Mucosa of descending colon (tissue), 3 donors: ENCODE measurements at places on chromosomes 2 and 18. TPM values are rescaled to one million over a fixed set of nuclear protein-coding genes. Genes with fewer than 3 reads are reported as not detected.

DNA sequence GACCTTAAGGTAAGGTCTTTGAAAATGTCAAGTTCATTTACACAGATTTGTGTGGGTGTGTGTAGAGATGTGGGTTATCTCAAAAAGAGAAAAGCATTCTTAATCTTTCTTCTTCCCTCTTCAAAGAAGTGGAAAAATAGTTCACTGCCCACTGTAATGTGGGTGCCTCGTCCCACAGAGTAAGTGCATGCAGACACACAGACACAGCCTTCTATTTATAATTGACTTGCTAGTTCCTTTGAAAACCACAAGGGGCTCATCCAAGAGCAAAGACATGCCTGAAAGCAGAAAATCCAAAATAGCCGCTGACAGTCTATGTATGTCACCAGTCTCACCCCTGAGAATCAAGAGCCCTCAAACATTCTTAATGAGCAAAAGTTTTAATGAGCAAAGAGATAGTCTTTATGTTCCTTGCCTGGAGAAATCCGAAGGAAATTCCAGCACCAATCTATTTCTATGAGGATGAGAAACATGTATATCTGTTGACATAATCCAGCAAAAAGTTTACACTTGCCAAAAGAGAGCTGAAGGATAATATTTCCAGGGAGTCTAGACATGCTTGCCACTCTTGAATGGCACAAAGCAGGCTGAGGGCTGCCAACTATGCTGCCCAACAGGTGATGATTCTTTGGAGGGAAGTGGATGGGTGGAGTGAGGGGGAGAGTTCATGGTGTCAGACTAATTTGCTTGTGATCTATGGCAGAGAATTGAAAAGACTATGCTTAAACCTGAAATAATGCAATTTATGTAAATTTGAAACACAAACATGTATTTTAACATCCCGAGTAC is 93.9 kb downstream of the ACVR1 start:
- no peak for DNase-seq

GRCh38 chr2:225309516-225309915 is 90.0 kb upstream of the NYAP2 start:
- no peak for DNase-seq

DNA sequence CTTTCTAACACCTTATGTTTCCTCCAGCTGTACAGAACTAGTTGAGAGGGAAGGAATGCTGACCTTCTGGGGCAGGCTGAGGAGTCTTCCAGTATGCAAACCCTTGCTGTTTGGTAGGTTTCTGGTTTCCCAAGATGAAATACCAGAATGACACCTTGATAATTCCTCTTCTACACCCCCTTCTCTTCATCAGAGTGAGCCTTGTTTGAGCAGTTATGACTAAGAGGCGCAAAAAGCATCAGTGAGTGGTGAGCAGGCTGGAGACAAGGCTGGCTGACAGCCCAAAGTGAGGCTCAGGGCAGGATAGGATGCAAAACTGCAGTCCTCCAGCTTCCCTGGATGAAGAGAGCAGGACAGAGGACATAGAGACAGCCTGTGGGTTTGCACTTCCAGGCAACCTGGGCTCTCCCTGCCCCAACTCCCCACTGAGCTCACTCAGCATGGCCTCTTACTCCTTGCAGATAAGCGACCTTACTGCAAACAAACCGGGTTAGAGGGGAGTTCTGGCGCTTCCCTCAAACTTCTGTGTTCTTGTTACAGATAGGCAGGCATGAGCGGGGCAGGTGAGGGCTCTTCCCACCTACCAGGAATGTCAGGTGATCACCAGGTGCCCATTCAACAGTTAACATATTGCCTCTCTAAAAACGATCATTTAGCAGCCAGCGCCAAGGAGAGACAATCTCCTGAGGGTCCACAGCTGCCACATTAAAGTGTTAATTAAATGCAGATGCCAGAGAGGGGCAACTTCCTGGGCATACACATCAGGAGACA is 5.4 kb downstream of the MPPE1 start:
- no peak for DNase-seq

Gene GALNT3
- 33.4 TPM for total RNA-seq

GRCh38 chr2:46943881-46944798 is 28.5 kb upstream of the MCFD2 start:
- DNase-seq = no peak

DNA sequence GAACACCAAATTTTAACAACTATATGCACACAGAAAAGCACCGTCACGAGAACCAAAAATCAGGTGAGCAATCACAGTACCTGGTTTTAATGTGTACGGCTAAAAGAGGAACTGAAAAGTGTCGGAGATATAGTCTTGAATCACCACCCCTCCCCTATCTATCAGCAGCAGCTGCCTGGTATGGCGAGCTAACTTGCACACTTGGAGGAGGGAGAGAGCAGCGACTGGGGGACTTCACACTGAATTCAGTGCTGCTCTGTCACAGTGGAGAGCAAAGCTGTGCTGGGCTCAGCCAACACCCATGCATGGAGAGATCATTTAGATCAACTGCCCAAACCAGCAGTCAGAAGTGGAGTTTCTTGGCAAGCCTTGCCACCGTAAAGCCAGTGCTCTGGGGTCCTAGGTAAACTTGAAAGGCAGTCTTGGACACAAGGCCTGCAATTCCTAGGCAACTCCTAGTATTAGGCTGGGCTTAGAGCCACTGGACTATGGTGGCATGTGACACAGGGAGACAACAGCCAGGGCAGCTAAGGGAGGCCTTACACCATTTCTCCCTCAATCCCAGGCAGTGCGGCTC is 89.2 kb upstream of the CD226 start:
- no peak for DNase-seq

DNA sequence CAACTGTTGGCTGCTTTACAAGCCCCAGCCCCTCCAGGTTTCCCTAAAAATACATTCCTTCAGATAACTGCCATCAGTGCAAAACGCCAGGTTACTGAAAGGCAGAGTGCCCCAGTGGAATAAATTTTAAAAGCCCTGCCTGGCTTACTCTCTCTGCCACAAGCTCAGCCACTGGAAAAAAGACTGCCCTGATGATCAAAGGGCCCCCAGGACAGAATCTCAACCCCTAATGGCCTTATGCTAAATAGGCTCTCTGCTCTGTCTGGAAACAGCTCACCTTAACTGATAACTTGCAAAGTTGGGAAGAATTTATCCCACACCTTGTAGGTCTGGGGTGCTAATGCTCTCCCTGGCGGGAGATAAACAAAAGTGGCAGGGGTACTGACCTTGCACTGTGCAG is 33.9 kb downstream of the CFAP53 start:
- no peak for DNase-seq

DNA sequence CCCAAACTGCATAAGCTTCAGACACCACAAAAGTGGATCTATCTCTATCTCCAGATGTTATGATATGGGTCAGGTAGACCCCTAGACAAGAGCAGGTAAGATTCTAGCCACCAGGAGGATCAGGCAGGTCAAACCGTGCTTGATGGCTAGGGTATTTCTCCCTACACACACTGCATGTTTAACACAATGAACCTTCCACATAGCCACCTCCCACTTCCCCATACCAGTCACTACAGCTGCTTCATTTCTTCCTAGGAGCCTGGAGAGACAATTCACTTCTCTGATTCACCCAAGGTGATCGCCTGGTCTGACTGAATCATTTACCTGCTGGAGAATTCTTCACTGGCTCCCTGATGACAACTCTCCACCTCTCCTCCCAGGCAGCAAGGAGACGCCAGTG is 66.0 kb upstream of the MYCN start:
- DNase-seq = no peak

GRCh38 chr2:132797071-132797470 is 127.1 kb upstream of the LYPD1 start:
- DNase-seq = no peak

Gene LAMA1
- 2.7 TPM for total RNA-seq

Gene DIPK1C
- total RNA-seq = not detected

DNA sequence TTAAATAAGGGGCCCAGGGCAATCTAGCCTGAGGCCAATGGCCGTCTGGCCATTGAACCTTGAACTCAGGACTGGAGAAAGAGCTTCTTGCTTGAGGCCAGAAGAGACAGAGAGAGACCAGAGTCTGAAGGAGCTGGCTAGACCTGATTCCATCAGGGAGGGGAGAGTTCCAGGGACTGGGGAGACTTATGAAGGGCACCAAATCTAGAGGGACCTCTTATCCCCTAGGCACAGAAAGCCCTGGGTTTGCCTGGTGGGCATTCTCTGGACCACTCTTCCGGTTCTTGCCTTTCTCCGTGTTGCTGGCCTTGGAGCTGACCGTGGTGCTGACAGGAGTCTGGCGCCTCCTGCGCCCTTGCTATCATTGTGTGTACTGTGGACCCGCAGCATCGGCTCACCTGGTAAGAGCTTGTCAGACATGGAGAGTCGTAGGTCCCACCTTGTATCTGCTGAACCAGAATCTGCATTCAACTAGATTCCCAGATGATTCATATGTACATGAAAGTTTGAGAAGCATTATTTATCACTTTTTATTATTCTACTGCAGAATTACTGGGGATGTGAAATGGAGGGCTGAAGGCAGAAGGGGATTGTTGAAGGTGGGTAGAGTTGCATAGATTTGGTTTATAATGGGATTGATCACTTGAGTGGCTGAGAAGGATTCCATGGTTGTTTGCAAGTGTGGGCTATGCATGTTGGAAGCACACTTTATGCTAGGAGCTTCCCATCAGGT is 4.3 kb upstream of the TRPM8 start:
- peak; percentile 42 for DNase-seq

Gene DTNB
- 4.8 TPM for total RNA-seq

GRCh38 chr2:80193566-80193965 is 111.0 kb downstream of the LRRTM1 start:
- no peak for DNase-seq

DNA sequence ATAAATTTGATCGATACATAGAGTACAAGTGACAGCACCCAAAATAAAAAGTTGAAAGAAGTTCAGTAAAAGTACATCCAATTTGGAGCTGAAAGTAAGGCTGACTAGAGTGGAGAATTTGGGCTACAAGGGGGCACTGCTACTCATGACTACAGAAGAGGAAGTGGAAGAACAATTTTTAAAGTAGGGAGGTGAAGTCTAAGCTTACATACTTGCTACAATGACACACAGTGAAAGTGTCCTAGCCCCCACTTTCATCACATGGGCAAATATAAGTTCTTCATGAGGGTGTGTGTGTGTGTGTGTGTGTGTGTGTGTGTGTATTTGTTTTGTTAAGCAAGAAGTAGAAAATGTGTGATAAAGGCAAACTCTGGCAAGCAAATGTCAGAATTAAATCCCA is 45.7 kb downstream of the MAP3K2 start:
- no peak for DNase-seq

GRCh38 chr2:162478721-162479129 is 134.8 kb downstream of the GCA start:
- DNase-seq = no peak

Gene FTCDNL1
- total RNA-seq = 2.3 TPM

- DNase-seq = no peak
Measured at GRCh38 chr2:240041363-240041762, 11.1 kb upstream of the OR6B2 start.

- peak; percentile 79 for DNase-seq
Measured at GRCh38 chr18:9708057-9708433, at the start of gene RAB31. RAB31 (plus strand) TSS chr18:9708301; CDS start chr18:9708406, 105 bp downstream.

Gene RGPD3
- total RNA-seq = 0.16 TPM

GRCh38 chr2:182906454-182906853 is 40.0 kb upstream of the FRZB start:
- DNase-seq = no peak

DNA sequence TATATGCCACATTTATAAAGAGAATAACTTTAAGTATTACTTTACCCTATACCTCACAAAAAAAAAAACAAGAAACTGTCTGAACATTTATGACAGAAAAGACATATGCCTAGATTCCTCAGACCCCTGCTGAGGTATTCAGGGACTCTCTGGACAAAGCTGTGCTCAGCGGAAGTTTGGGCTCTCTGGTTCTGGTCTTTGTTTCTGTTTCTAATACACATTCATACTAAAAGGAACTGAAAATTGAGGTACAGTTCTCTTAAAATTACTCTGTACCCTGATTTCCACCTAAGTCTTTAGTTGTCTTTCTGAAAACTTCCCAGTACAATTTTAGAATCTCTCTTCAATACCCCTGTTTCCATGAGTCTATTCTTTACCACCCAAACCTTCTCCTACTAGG is 160.3 kb downstream of the IKZF2 start:
- DNase-seq = no peak

DNA sequence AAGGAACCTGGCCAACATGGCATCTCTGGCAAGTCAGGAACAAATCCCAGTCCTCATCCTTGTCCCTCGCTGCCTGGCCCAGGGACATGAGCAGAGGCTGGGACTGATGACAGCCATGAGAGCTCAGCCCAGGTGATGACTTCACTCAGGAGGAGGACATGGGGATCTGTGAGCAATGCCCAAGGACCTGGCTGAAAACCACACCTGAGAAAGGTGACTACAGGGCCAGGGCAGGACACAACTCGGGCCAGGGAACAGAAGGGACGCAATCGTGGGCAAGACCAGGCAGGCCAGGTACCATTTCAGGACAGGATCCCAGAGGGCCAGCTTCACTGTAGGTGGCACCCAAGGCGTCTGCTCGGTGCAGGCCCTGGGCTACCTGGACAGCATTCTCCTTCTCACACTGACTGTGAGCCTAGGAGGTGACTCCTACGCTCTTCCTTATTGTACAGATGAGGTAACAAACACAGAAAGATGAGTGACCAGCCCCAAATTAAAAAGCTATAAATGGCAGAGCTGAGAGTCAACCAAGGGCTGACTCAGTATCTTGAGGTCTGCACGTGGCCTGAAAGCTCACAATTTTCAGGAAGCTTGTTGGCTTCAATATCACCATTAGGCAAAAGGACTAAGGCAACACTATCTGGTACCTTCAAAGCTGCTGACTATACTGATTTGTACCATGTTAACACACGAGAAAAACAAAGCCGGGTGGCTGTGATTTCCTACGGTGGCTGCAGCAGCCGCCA is 141.1 kb downstream of the EIPR1 start:
- DNase-seq = no peak

Gene LRPPRC
- total RNA-seq = 92.7 TPM

Gene NXPH2
- total RNA-seq = 0.38 TPM

DNA sequence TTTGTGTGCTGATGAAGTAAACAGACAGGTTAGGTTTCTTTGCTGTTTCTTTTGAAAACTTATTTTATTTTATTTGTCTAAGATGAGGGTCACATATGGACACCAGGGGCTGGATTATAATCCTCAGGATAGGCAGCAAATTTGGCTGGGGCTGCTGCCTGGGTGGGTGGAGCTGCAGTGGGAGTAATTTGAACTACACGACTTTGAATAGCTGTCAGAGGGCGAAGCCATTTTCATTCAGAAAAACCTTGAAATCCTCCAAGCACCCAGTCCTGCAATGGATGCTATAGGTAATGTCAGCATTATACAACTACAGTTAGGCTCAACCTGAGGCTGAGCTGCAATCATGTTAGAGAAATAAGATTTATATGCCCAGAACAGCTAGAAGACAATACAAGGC is 16.6 kb downstream of the SETBP1 start:
- no peak for DNase-seq
